Body of pancreas (tissue), 4 donors: ENCODE measurements at places on chromosomes 5 and 9.

GRCh38 chr5:176825234-176825633 lies 14.9 kb downstream of the UNC5A start:
- H3K27ac ChIP-seq: no peak overlapping the region
- H3K27me3 ChIP-seq: no peaks in the 10 kb centered on the region
- H3K4me3 ChIP-seq: no peak overlapping the region
- H3K4me1 ChIP-seq: no peaks in the 10 kb centered on the region

DNA sequence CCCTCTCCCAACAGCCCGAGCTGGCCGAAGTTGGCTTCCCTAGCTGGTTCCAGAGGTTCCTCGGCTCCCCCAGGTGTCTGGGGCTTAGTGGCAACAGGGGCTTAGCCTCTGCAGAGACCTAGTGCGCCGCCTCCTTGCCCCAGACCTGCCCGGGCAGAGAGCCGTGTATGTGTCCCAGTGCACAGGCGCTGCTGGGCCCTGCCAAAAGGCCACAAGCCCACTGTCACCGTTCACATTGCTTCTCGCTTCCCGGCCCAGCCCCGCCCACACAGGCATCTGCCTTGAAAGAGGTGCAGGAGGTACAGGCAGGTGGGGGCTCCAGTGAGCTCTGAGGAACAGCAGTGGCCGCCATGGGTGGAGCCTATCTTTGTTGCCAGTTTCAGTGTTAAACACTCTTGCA lies 2.5 kb upstream of the CACFD1 start:
- no peak overlapping the region for H3K4me3 ChIP-seq
- H3K27me3 ChIP-seq: no peaks in the 10 kb centered on the region
- no peak for DNase-seq
- H3K36me3 ChIP-seq: no peaks in the 10 kb centered on the region

DNA sequence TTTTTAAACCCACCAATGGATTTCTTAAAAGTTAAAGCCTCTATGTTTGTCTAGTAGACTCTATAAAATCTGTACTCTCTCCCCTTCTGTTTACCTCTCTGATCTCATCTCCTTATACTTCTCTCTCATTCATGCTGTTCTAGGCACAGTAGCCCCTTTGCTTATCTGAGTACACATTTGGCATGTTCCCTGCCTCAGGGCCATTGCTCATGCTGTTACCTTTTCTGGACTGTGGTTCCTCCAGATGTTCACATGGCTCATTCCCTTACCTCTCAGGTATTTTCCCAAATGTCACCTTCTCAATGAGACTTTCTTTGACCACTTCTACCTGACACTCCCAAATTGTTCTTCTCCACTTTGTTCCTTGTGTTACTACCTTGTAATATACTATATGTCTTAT lies 176.1 kb downstream of the CWC27 start:
- H3K4me3 ChIP-seq: no peak overlapping the region
- peaks cover 7% of the 10 kb centered on the region for H3K4me1 ChIP-seq
- H3K27ac ChIP-seq: no peak overlapping the region
- H3K36me3 ChIP-seq: no peaks in the 10 kb centered on the region
- DNase-seq: no peak

- no peaks in the 10 kb centered on the region for H3K27me3 ChIP-seq
- H3K27ac ChIP-seq: no peak overlapping the region
- no peak for DNase-seq
- no peaks in the 10 kb centered on the region for H3K36me3 ChIP-seq
- no peaks in the 10 kb centered on the region for H3K4me1 ChIP-seq
Observed at GRCh38 chr5:115274584-115274983, 11.9 kb upstream of the PGGT1B start.

GRCh38 chr5:27773166-27773565 lies 734.8 kb upstream of the CDH9 start:
- no peaks in the 10 kb centered on the region for H3K27me3 ChIP-seq
- no peak for DNase-seq
- no peak overlapping the region for H3K4me3 ChIP-seq
- H3K27ac ChIP-seq: no peak overlapping the region
- H3K36me3 ChIP-seq: no peaks in the 10 kb centered on the region

DNA sequence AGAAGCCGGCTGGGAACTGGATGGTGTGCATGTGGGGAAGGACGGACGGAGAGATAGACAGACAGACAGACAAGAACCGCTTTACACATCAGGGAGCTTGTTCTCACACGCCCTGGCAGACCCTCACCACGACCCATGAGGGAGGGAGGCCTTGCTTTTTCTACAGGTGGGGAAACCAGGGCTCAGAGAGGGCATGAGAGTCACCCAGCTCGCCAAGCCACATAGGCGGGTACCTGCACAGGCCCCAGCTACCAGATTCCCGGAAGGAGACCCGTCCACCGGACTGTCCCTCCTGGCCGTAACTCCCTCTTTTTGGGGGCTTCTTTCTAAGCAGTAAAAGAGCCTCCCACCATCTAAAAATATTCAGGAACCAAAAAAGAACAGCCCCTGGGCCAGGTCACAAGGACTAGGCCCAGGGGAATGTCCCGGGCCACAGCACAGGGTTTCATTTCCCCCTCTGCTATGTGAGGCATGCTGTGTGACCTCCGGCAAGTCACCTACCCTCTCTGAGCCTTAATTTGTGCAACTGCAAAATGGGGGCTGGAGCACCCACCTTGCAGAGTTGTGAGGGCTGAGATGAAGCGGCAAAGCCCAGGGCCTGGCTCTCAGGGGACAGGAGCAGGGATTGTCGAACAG lies 84.4 kb upstream of the SARDH start:
- peaks cover 7% of the 10 kb centered on the region for H3K4me1 ChIP-seq
- no peak overlapping the region for H3K27ac ChIP-seq

- H3K4me1 ChIP-seq: no peaks in the 10 kb centered on the region
- H3K27me3 ChIP-seq: no peaks in the 10 kb centered on the region
- no peak overlapping the region for H3K4me3 ChIP-seq
- DNase-seq: no peak
- no peak overlapping the region for H3K27ac ChIP-seq
- no peaks in the 10 kb centered on the region for H3K36me3 ChIP-seq
Observed at GRCh38 chr5:94769996-94770395, 151.5 kb downstream of the SLF1 start.

DNA sequence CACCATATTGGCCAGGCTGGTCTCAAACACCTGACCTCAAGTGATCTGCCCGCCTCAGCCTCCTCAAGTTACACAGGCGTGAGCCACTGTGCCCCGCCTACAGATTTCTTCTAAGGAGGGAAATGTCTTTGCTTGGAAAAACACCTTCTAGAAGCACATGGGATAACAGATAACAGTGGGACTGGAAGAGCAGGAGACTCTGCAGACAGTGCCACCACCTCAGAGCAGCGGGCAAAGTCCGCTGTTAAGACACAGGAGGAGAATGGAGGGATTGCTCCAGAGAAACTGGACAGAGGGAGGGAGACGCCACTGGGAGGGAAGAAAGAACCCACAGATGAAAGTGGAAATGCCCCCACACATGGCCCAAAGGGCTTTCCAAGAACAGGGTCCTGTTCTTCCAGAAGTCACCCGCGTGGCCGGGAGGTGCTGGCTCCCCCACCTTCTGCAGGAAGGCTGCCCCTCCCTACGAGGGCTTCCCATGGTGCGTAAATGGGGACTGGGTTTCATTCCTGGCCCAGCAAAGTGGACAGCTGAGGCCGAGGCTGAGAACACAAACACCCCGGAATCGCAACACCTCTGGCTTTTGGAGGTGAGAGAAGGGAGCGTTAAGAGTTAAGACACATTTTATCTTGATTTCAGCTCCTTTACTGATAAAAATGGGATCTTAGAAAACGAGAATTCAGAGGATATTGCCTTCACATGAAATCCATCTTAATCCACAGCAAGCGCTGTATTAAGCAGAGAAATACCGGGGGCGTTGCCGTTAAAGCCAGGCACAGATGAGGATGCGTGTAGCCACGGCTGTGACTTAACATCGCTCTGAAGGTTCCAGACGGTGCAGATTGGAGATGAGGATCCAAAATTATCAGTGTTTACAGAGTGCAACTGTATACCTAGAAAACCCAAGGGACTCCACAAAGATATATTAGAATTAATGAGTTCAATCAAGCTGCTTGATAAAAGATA lies 11.2 kb downstream of the ADAMTS2 start:
- H3K27me3 ChIP-seq: no peaks in the 10 kb centered on the region
- H3K27ac ChIP-seq: no peak overlapping the region
- H3K36me3 ChIP-seq: no peaks in the 10 kb centered on the region
- DNase-seq: no peak
- no peak overlapping the region for H3K4me3 ChIP-seq
- no peaks in the 10 kb centered on the region for H3K4me1 ChIP-seq

GRCh38 chr5:142869886-142870285 lies 99.7 kb downstream of the ARHGAP26 start:
- H3K4me1 ChIP-seq: peaks cover 75% of the 10 kb centered on the region
- peak; percentile 69 for DNase-seq
- H3K27me3 ChIP-seq: no peaks in the 10 kb centered on the region
- H3K4me3 ChIP-seq: no peak overlapping the region
- no peaks in the 10 kb centered on the region for H3K36me3 ChIP-seq
- H3K27ac ChIP-seq: peak overlapping the region; percentile 81

GRCh38 chr5:130708754-130709153 lies 456.3 kb downstream of the HINT1 start:
- H3K36me3 ChIP-seq: no peaks in the 10 kb centered on the region
- no peaks in the 10 kb centered on the region for H3K27me3 ChIP-seq
- H3K4me1 ChIP-seq: no peaks in the 10 kb centered on the region
- no peak overlapping the region for H3K4me3 ChIP-seq
- DNase-seq: no peak

DNA sequence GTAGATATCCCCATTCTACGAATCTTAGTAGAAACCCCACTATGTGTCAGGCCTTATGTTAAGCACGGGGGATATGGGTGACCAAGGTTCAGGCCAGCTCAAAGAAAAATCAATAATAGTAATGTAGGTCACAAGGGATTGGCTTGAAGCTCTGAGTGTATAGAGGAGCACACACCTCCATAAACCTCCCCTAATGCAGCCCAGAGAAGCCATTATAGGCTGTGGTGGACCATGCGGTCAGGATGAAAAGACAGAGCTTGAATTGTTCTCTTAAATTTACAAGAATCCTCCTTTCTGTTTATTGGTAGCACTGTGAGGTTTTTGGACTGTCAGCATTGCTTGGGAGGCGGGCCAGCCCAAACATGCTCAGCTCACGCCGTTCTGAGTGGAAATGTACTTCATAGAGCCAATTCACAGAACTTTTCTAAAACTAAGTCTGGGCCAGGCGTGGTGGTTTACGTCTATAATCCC lies 9.1 kb downstream of the PDE6A start:
- no peaks in the 10 kb centered on the region for H3K27me3 ChIP-seq
- DNase-seq: no peak
- H3K4me1 ChIP-seq: peaks cover 21% of the 10 kb centered on the region
- no peak overlapping the region for H3K4me3 ChIP-seq
- H3K27ac ChIP-seq: no peak overlapping the region
- no peaks in the 10 kb centered on the region for H3K36me3 ChIP-seq

DNA sequence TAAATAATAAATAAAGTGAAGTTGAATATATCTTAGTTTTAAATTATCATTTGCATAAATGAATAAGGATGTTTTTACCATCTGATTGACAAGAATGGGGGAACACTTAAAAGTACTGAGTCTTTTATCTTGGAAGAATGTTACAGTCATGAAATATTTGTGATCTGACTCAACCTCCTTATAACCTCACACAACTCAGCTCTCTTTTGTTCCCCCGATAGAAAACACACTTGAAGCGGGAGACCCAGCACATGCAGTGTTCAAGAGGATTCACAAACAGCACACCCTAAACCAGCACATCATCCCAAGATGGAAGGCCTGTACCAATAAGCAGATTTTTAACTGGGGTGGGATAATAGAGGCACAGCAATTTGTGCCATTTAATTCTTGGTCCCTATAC lies 15.5 kb downstream of the BAAT start:
- DNase-seq: no peak
- peaks cover 19% of the 10 kb centered on the region for H3K4me1 ChIP-seq
- no peak overlapping the region for H3K4me3 ChIP-seq
- H3K27me3 ChIP-seq: no peaks in the 10 kb centered on the region

- no peaks in the 10 kb centered on the region for H3K27me3 ChIP-seq
- no peaks in the 10 kb centered on the region for H3K4me1 ChIP-seq
- H3K4me3 ChIP-seq: no peak overlapping the region
- no peak for DNase-seq
- no peaks in the 10 kb centered on the region for H3K36me3 ChIP-seq
Observed at GRCh38 chr5:159947708-159948358, 31.6 kb downstream of the ADRA1B start.

- no peak overlapping the region for H3K4me3 ChIP-seq
- no peak for DNase-seq
- no peaks in the 10 kb centered on the region for H3K27me3 ChIP-seq
- no peak overlapping the region for H3K27ac ChIP-seq
- H3K36me3 ChIP-seq: no peaks in the 10 kb centered on the region
- H3K4me1 ChIP-seq: peaks cover 8% of the 10 kb centered on the region
Observed at GRCh38 chr5:124546643-124547042, 199.8 kb downstream of the ZNF608 start.

- no peaks in the 10 kb centered on the region for H3K27me3 ChIP-seq
- no peaks in the 10 kb centered on the region for H3K36me3 ChIP-seq
- H3K4me3 ChIP-seq: no peak overlapping the region
- H3K4me1 ChIP-seq: no peaks in the 10 kb centered on the region
- no peak for DNase-seq
- H3K27ac ChIP-seq: no peak overlapping the region
Observed at GRCh38 chr5:132245593-132245992, 11.9 kb upstream of the PDLIM4 start.

DNA sequence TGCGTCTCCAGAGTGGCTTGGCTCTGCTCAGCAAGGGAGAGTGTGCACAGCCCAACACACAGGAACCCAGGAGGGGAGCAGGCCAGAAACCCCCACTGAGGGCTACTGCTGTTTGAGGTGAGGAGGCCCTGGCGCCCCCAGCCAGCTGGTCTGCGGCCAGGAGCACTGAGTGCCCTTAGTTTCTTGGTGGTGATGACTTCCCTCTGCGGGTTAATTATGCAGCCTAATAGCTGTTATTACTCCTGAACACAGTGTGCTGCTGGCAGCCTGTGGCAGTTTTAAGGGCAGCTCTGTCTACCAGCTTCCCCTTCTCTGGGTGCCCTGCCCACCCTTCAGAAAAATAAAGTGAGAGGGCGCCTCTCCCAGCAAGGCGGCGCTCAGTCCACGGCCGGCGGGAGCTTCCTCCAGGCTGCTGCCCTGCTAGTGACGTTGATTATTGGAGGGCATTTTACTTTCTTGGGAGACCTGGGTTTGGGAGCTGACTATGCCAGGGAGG lies 19.2 kb downstream of the GADD45G start:
- peak overlapping the region; percentile 64 for H3K27ac ChIP-seq
- H3K36me3 ChIP-seq: no peaks in the 10 kb centered on the region
- no peak overlapping the region for H3K4me3 ChIP-seq
- peak; percentile 65 for DNase-seq
- no peaks in the 10 kb centered on the region for H3K27me3 ChIP-seq

- no peak overlapping the region for H3K4me3 ChIP-seq
- no peaks in the 10 kb centered on the region for H3K36me3 ChIP-seq
- no peak overlapping the region for H3K27ac ChIP-seq
- peak; percentile 27 for DNase-seq
- no peaks in the 10 kb centered on the region for H3K27me3 ChIP-seq
Observed at GRCh38 chr9:12923468-12924009, 148.7 kb downstream of the LURAP1L start.

GRCh38 chr5:56588131-56588487 lies 227.2 kb upstream of the MAP3K1 start:
- H3K36me3 ChIP-seq: no peaks in the 10 kb centered on the region
- H3K4me3 ChIP-seq: no peak overlapping the region
- no peak for DNase-seq

- DNase-seq: no peak
- no peak overlapping the region for H3K27ac ChIP-seq
- H3K4me3 ChIP-seq: no peak overlapping the region
- peaks cover 11% of the 10 kb centered on the region for H3K4me1 ChIP-seq
Observed at GRCh38 chr9:89555451-89556375, 49.1 kb upstream of the GADD45G start.
